Spinal cord (tissue), 10 donors: ENCODE measurements at places on chromosomes 2 and 18. TPM values are rescaled to one million over a fixed set of nuclear protein-coding genes. Genes with fewer than 3 reads are reported as not detected.
A peak's percentile ranks its signal among the peaks of the same experiment; 100 is the strongest.

PRADC1 gene
- 28.2 TPM for polyA plus RNA-seq

DNA sequence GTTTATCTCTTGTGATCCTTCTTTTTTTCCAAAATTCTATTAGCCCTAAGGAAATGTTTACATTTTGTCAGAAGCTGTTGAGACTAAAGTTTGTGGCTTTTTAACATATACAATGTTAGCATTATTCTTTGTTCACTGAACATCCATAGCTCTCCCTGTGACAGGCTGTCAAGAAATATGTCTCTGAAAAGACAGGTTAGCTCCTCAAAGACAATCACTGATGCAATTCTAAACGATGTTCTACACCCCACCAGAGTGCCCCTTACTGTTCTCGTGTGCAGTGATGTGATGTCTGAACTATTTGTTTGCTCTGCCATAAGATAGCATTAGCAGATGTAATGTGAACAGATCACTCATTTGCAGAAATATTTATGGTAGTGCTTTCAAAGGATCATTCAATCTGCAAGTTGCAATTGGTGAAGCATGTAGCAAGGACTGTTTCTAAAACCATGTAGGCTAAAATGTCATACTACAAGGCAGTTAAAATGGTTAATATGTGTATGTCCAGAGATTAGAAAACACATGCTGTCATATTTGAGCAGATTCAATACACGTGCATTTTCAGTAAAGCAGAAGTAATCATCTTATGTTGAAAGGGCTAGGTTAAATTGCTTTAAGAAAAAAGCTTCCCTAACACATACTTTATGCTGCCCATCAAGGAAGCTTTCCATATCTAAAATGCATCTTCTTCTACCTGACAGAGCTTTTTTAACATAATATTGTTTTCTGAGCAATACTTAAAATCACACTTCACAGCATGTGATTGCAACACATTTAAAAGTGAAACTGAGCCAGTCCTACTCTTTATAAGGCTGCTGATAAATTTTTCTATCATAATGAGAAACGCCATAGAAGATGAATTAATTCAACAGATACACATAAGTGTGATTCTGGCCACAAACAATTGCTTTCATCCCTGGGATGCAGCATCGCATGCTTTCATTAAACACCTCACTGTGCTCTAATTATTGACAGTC is 285.7 kb upstream of the UBE2E3 start:
- peak; percentile 38 for DNase-seq

CCDC121 gene
- 7.4 TPM for polyA plus RNA-seq

DNAJC5G gene
- 0.48 TPM for polyA plus RNA-seq

DNA sequence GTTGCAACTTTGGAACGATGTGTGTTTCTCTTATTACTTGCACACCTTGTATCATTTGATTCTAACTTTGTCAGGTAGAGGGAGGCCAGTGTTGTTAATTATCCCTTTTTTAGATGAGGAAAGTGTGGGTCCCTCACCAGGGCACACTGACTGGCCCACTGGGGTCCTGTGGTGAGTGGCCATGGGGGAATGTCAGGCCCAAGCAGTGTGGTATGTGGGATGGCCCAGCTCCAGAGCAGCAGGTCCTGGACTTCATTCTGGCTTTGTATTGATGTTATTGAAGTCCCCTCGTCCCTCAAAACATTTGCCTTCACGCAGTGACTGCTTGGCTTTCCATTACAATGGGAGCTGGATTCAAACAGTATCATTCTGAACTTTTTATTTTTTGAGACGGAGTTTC is 11.7 kb downstream of the NCK2 start:
- DNase-seq: no peak

KRTCAP3 gene
- polyA plus RNA-seq: 2.6 TPM

DNA sequence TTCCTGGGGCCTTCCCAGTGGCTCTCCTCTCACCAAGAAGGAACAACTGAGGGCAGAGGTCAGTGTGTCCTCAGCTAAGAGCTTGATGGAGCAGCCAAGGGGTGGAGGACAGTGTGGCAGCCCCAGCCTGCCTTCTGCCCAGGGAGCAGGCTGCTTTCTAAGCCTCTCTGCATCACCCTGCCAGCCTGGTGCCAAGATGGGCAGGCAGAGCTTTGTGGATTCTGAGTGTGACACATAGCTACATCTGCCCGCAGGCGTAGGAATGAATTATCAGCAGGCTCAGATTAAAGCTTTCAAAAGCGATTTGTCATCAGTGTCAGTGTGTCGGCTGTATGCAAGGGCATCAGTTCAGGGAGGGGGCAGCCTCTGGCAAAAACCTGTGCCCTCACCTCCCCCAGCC is 8.7 kb downstream of the MAL start:
- DNase-seq: no peak

DNA sequence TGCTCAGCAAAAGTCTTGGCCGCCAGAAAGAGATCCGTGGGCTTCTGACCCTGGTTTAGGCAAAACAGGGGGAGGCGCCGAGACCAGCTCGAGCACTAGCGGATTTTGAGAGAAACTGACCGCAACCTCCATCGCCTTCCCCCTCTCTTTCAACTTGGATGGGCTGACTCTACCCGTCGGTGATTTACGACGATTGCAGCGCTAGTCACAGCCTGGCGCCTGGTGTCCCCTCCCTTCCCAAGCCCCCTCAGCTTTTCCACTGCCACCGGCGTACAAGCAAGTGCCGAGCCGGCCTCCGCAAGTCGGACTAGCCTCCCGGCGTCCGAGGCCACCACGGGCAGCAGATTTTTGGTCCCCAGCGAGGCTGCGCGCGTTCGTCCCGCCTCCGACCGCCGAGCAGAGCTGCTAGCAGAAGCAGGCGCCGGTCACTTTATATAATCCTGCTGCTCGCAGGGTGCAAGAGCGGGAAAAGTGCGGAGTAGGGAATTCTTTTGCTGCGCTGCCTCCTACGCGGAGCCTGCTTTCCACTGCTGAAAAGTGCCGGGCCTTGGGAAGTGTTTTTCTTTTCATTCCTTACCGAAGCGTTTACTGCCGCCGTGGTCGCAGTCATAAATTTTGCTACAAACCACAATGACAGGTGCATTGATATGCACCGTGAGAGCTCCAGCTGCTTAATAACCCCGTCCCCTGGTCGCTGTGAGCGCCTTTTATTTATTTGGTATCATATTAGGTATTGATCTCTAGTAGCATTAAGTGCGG is 7.7 kb downstream of the HOXD3 start:
- DNase-seq: no peak

MPP4 gene
- polyA plus RNA-seq: 0.22 TPM

AGXT gene
- polyA plus RNA-seq: not detected

- DNase-seq: no peak
These were observed 61.2 kb downstream of the CCDC85A start for GRCh38 chr2:56244911-56245530.

SPAST gene
- polyA plus RNA-seq: 35.1 TPM

DNA sequence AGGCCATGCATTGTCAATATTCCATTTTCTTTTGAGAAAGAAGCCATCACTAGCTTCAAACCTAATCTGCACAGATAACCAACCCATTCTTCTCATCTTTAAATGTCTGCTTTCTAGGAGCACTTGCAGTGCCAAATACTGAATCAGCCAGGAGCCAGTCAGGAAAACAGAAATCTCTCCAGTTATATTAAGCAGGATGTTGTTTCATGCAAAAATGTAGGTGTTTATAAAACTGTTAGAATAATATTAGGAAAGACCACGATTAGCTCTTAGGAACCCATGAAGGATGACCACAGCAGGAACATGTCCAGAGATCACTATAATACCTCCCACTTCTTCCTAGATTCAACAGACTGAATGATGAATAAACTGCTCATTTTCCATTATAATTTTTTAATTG is 86.0 kb downstream of the TTC32 start:
- DNase-seq: no peak

SLC1A4 gene
- polyA plus RNA-seq: 88.7 TPM

DNA sequence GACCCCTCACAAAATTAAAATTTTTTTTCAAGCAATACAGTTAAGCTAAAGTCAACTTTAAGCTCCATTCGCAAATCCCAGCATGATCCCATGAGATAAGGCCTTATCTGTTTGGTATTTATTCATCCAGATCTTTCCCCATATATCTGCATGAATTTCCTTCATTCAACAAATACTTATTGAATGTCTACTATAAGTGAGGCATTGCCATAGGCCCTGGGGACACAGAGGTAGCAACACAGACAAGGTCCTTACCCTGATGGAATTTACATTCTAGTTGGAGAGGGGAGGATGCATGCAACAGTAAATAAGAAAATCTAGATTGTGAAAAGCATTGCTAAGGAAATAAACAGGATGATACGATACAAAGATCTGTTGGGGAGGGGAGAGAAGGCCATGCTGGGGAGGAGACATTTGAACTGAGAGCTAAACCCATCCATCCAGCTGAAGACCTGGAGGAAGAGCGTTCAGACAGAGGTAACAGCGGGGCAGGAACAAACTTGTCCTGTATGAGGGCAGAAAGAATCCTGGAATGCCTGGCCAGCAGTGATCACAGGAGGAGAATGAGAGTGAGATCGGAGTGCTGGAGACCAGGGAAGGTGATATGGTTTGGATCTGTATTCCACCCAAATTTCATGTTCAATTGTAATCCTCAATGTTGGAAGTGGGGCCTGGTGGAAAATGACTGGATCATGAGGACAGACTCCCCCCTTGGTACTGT is 71.6 kb downstream of the SDC1 start:
- DNase-seq: no peak

MYCN gene
- polyA plus RNA-seq: 25.8 TPM

GRCh38 chr2:70767079-70767698 is 811 bp downstream of the ADD2 start:
- DNase-seq: peak; percentile 86

DNA sequence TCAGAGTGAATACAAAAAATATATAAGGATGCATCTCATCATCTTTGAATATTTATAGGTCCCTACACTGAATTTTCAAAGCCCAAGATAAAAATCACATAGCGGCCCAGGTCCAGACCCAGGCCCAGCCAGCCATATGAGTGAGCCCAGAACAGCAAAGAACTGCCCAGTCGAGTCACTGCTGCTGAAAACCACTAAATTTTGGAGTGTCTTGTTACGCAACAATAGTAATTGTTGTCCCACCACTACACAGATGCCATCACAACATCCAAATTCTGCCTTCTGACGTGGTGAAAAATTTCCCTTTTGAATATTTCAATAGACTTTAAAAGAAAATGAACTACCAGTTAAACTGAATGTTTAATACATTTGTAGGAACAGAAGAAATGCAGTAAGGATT is 5.7 kb downstream of the C18orf32 start:
- DNase-seq: no peak

DNA sequence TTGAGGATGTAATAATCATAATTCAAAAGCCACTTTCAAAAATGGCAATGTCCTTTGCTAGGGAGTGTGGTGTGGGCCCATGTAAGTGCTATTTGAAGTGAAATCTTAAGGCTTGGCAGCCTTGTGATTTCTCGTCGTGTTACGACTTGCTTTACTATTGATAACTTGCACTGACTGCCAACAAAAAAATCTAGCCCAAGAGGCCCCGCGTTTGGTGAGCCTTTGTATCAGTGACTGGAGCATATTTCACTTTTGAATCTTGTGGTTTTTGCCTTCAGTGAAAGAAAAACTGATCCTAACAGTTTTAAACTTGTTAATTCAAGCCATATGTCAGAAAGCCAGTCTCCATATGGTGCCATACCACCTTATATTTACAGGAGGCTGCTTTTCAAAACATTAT is 248.0 kb downstream of the TMEM182 start:
- DNase-seq: no peak
